ENCODE measurements at places on chromosomes 4 and X.

GRCh38 chrX:44474410-44474809, 68.2 kb downstream of the FUNDC1 start:
- no peak for DNase-seq

GRCh38 chr4:173370130-173370476, 651 bp upstream of the SAP30 start:
- DNase-seq = peak; percentile 44

DNA sequence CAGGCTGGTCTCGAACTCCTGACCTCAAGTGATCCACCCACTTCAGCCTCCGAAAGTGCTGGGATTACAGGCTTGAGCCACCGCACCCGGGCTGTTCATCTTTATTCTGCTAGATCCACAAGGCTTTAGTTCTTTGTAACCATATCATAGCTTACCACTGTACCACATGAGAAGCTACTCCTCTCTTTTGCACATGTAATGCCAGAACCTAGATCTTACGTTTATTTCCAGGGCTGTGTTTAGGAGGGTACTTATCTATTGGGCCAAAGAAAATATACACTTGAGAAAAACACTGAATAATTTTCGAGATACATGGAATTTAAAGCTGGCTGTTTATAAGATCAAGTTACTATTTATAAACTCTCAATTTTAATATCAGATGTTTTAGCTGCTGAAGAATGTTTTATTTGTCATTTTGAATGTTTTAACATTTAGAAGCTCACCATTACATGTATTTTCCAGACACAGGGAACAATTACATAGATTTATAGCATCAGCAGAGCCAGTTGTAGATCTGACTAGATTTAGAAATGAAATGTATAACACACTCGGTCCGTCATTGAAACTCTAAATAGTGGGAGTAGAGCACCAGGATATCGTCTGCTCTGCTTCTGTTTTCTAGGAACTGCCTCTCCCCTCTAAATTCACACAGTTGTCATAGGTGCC, 155.3 kb upstream of the HAND2 start:
- no peak for DNase-seq

DNA sequence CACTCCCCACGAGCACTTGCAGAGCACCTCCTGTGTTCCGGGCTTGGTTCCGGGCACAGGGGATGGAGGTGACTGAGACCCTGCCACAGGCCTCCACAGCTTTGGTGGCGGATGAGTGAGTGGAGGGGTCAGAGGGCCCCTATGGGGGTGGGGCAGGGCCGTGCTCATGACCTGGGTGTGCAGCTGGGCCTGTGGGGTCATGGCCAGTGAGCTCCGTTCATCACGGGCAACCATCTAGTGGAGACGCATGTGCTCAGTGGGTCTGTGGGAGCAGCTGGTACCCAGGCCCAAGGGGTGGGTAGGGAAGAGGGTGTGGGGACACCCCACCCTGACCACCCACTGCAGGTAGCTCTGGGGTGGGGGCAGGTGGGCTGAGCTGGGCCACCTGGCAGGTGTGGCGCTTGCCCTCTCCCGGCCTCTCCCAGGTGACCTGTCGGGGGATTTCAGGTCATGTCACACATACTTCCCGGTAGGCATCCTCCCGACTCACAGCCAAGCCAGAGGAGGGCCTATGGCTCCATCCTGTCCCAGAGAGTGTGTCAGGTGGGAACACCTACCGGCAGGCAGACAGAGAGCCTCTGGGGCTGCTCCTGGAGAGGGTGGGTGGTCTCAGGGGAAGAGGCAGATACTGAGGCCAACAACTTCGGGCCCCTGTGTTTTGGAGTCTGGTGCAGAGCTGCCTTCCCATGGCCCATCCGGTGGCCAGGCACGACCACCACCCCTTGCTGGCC, 3.6 kb downstream of the PSAPL1 start:
- DNase-seq = no peak

- no peak for DNase-seq
Measured at GRCh38 chr4:125049711-125050110, 265.0 kb upstream of the FAT4 start.

GRCh38 chr4:118354913-118355312, 2.1 kb upstream of the PRSS12 start:
- DNase-seq = no peak

DNA sequence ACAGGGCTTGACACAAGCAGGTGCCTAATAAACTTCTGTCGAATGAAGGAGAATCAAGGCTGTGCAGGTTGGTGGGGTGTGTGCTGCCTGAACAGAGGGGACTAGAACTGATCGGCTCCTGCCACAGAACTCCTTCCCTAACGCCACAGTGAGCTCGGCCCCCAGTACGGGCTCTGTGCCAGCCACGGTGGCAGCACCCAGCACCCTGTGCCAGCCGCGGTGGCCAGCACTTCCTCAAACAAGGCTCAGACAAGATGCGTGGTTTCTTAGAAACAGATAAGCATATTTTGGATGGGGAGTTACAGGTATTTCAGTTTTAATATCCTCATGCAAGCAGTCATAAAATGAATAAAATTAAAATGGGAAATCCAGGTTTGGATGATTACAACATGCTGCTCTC, 26.0 kb upstream of the C4orf50 start:
- DNase-seq = no peak

- DNase-seq = no peak
Measured at GRCh38 chrX:44025555-44025954, 52.4 kb upstream of the NDP start.

- DNase-seq = no peak
Measured at GRCh38 chr4:59039046-59039445, 1928.9 kb upstream of the IGFBP7 start.

DNA sequence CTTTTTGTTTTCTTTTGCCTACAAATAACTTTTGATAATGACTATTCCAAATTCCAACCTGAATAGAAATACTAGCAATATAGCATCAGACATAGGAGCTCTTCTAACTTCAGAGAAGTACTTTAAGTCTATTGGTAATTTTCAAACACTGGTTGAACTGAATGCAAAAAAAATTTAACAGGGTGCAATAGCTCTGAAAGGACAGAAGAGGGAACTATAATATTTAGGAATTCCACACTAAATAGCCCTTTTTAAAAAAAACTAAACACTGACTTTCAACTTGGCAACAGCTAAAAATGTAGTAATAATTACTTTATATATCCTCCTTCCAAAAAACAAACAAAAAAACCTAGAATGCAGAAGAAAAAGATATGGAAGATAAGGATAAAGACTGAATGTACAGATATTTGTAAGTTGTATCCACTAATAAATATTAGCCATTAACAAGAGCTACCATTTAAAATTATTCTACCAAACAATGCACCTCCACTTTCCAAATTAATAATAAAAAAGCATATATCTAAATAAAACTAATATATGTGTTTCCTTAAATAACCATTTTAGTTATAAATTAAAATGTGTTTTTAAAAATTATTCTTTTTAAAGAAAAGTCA, 81.4 kb downstream of the FBXW7 start:
- no peak for DNase-seq

- DNase-seq = no peak
Measured at GRCh38 chr4:185305979-185306442, 89.7 kb downstream of the LRP2BP start.

- no peak for DNase-seq
Measured at GRCh38 chrX:13652287-13652793, 601 bp upstream of the TCEANC start.

GRCh38 chr4:19496756-19497155, 754.9 kb upstream of the SLIT2 start:
- no peak for DNase-seq

DNA sequence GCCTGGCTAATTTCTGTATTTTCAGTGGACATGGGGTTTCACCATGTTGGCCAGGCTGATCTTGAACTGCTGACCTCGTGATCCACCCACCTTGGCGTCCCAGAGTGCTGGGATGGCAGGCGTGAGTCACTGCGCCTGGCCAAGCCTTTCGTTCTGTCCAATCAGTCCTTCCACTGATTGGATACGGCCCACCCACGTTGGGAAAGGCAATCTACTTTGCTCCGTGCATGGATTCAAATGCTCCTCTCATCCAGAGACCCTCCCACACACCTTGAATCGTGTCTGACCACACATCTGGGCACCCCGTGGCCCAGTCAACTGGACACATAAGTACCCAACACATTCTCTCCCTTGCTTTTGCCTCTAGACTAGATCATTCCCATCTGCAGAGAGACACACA, 74.9 kb downstream of the CRLF2 start:
- DNase-seq = no peak

DNA sequence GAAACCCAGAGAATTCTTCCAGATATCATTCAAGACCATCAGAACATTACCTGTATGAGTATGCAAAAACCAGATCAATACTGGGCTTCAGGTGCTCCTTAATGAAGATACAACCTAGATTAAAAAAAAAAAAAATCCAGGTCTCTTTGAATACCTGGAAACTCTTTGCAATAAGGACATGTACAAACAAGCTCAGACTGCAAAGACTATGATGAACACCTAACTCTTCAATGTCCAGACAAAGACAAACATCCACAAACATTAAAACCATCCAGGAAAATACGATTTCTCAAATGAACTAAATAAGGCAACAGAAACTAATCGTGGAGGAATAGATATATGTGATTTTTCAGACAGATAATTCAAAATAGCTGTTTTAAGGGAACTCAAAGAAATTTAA, 38.7 kb downstream of the NLRP2B start:
- no peak for DNase-seq

DNA sequence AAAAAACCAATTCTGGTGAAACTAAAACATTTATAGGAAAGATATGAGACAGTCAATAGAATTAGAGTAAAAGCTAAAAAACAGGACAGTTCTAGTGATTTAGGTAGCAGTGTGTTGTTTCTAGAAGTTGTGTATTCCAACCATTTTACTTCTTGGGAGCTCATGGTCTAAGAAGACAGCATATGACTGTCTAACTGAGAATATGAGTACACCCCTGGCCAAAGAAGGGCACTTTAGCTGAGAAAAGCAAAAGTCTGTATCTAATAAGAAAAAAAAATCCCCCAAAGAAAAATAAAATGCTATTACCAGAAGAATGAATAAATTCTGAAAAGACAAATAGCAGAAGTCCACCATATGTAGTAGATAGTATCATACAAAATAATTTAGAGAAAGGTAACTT, 26.4 kb downstream of the EREG start:
- DNase-seq = no peak

DNA sequence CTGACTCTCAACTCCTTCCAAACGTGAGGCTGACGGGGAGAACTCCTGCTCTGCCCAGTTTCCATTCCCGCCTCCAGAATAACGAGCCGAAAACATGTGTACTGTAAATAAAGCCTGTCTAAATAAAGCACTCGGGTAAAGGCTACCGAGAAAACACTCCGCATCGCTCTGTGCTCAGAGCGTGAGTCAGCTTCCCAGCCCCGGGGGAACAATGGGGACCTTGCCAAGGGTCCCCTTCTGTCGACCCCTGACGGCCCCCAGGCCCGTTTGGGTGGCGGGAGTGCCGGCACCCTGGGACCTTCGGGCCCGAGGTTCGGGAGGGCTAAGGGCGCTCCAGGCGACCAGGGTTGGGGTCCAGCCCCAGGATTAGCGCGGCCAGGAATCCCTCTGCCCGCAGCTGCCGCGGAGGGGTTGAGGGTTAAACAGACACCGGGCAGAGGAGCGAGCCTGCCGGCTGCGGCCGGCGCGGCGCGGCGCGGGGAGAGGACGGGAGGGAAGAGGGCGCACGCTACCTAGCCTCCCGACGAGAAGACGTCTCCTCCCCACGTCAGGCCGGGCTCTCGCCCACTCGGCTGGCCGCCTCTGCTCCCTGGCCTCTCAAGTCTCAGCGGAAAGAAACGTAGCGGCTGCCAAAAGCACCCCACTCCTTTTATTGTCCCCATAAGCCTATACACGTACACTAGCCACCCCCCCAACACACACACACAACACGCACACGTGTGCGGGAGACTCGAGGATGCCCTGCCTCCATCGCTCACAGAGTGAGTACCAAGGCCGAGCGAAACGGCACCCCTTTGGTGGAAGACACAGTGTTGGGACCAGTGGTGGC, 85.5 kb downstream of the BCOR start:
- no peak for DNase-seq

- peak; percentile 54 for DNase-seq
Measured at GRCh38 chrX:2487366-2487765, 13.4 kb downstream of the DHRSX start.

DNA sequence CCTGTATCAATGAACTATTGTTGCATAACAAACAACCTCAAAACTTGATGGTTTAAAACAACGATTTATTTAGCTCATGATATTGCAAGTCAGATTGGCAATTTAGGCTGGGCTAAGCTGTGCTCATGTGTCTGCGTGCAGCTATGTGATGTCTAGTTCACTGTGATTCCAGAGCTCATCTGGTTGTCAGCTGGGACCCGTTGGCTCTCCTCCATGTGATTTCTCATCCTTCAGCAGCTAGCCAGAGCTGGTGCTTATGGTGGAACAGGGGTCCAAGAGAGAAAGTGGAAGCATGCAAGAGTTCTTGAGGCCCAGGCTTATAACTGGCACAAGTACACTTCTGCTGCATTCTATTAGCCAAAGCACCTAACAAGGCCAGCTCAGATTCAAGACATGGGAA, 28.8 kb upstream of the TRPC3 start:
- no peak for DNase-seq

DNA sequence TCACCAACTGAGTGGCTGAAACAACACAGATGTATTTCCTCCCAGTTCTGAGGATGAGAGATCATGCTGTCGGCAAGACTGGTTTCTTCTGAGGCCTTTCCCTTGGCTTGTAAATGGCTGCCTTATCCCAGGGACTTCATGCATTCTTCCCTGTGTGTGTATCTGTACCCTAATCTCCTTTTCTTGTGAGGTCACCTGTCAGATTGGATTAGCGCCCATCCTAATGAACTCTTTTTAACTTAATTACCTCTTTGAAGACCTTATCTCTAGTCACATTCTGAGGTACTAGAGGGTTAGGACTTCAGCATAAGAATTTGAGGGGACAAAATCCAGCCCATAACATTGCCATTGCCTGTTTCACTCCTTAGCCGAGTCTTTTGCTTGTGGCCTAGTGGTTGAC, 59.5 kb upstream of the TMEM150C start:
- DNase-seq = no peak

DNA sequence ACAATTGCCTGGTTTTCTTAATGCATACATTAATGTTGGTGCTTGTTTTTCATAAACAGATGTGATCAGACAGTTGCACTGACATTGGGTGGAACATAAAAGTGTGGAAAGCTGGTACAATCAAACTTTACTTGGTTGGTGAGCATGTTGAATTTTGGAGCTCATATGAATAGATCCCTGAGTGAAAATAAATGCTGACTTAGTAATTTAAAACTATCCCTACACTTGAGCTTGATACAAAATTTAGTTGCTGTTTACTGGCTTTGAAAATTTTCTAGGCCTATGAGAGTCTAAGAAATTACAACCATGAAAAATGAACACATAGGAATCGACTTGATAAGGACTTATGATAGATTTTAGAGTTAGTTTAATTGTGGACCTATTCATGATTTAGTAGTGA, 551.8 kb upstream of the PABPC4L start:
- DNase-seq = no peak

GRCh38 chr4:157246964-157247363, 26.4 kb downstream of the GRIA2 start:
- no peak for DNase-seq

All from upper lobe of left lung (tissue), 6 donors.